NCI-H1048 (cell line): ENCODE measurements at places on chromosomes 16 and 17.

- DNase-seq = no peak
Measured at GRCh38 chr17:8126491-8127066, 2.7 kb upstream of the HES7 start.

DNA sequence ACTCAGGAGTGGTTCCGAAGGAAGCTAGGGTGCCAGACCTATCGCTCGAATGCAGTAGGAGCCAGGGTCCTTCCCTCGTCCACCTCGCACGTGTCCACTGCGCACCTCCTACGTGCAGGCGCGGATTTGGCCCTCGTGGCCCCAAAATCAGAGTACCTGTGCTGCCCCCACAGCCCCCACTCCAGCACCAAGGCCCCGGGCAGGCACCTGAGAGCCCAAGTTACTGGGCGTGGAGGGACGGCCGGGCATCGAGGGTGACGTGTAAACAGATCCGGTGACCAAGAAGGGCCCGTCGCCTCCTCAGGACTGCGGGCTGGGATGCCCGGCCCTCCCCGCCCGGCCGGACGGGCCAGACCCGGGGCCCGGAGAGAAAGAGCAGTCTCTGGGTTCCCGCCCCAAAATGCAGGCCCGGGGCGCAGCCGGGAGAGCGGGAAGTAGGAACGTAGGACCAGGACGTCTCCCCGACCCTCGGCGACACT, 492 bp downstream of the SLC25A39 start:
- no peak for DNase-seq

DNA sequence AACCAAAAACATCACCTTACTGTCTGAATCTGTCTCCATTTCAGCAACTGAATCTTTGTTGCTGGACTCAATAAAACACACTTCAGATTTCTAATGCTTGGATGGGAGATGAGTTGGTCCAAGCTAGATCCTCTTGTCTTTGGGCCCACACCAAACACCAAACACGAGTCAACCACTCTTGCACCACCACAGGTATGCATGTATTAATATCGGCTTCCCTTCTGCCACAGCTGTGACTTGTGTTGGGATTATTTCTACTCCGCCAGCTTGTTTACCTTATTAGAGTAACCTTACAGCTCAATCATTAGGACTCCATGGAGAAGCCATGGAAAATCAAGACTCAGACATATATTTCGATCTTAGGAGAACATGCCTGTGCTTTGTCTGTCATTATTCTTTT, 49.9 kb downstream of the XYLT1 start:
- no peak for DNase-seq

GRCh38 chr17:55433629-55434422, 12.2 kb upstream of the MMD start:
- DNase-seq = no peak
